Left ventricle myocardium inferior (tissue), 1 donor: ENCODE measurements at places on chromosomes 11 and 22. TPM values are rescaled to one million over a fixed set of nuclear protein-coding genes. Genes with fewer than 3 reads are reported as not detected.

Gene BBS1
- total RNA-seq, result 16.9 TPM

Gene GLYATL1B
- not detected for total RNA-seq

Gene MGAT3
- 3.2 TPM for total RNA-seq

Gene RFPL3
- total RNA-seq, result not detected

Gene ACTN3
- total RNA-seq, result not detected

Gene PATL1
- total RNA-seq, result 21.1 TPM

Gene ILK
- 192 TPM for total RNA-seq

Gene KRTAP5-8
- not detected for total RNA-seq

Gene MIOX
- not detected for total RNA-seq

Gene CCDC116
- total RNA-seq, result 0.11 TPM

Gene MIAT
- total RNA-seq, result 0.66 TPM

Gene TNNI2
- total RNA-seq, result not detected
